ENCODE measurements at places on chromosomes 2 and 18.

DNA sequence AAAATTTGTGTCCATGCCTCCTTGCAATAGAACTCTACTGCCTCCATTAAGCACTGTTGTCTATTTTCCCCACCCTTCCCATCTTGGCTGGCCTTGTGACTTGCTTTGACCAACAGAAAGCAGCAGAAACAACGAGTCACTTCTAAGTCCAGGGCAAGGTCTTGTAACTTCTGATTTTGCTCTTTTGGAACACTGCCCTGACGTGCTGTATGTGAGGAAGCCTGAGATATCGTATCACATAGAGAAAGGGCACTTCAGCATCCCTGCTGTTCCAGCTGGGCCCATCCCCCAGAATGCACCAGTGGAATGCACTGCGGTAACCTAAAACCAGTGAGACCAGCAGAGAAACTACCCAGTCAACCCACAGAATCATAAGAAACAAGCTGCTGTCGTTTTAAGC, 28.1 kb downstream of the NCKAP1 start:
- peak; percentile 19 for DNase-seq

DNA sequence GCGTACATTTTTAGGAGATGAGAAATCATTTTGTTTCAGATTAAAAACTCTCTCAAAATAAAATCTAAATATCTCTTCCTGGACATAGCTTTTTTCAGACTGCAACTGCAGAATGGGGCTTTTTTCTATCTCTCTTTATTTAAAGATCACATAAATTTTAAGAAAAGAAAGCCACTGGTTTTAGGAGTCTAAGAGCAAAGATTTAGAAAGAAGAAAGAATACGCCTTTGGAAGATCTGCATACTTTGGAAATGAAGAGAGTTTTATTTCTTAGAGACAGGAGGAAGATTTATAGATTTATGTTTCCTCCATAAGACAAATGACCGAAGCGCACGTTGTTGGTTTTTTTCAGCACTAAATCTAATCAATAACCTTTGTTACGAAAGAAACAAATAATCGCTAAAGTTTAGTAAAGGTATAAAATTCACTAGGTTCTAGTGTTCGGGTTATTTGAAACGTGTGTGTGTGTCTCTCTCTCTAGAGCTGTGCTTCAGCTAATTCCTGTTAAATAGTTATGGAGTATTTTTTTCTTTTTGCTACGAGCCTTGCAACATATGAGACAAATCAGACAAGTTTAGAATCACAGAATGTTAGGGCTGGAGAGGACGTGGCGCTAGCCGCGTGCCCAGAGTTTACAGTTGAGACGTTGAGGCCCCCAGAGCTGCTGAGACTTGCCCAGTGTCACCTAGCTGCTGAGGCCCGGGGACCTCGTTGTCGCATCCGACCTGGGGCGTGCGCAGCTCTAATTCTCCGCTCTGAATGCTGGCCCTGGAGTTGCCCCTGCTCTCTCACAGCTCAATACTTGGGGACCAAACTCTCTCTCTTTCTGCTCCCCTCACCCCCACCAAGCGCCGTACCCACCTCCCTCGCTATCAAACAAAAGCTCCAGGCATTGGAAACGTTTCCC, 69.9 kb downstream of the CTAGE1 start:
- DNase-seq = no peak

GRCh38 chr18:3499501-3499900, 49.5 kb downstream of the TGIF1 start:
- no peak for DNase-seq

DNA sequence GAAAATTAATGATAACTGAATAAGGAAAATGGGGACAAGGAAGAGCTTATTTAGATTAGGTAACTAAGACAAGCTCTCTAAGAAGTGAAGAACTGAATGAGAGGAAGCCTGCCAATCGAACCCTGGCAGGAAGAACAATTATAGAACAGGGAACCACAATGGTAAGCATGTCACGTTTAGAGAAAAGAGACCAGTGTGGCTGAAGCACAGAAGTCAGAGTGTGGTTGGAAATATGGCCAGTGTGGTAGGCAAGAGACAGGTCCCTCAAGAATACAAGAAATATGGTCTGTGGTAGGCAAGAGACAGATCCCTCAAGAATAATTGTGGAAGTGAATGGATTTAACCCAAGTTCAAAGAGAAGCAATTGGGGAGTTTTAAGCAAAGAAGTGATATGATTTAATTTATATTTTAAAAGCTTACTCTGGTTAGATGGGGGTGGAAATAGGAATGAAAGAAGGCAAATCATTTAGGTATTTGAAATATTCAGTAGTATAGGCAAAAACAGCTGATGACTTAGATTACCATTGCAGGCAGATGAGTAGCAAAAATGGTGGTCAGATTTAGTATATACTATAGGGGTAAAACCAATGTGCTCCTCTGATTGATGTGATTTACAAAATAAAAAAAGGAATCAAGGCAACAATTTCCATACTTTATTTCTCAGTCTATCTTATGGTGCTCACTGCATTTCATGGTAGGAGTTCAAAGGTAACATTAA, 38.8 kb upstream of the ERMN start:
- DNase-seq = no peak

DNA sequence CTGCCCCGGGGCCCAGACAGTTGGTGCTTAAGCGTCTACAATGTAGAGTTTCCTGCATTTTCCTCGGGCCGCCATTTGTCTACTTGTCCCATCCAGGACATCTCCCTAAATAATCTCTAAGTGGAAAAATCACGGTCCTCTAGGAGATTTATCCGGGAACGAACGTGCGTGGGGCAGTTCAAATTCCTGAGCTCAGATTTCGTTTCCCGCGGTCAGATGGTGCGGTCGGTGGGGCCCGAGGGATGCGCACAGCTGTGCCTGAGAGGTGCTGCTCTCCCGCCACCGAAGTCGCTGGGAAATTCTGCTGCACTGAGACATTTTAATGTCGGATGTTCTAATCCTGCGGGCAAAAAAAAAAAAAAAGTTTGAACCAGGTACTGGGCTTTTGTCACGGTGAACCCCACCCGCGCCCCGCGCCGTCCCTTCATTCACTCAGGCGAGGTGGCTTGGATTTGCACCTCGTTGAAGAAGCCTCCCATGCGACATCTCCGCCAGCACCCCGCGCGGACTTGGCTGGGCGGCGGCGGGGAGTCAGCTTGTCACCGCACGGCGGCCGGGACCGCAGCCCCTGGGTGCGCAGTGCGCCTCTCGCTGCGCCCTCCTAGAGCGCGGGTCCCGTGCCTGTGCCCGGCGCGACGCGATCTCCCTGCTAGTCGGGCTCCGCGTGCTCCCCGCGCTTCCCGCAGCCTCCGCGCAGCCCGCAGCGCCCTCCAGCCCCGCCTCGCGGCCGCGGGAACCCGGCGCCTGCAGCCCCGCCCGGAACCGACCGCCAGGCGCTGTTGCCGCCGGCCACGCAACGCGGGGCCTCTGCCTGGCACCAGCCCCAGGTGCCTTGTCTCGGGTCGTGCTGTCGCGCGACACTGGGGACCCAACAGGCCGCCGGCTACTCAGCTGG, 191.9 kb upstream of the TCF4 start:
- no peak for DNase-seq

DNA sequence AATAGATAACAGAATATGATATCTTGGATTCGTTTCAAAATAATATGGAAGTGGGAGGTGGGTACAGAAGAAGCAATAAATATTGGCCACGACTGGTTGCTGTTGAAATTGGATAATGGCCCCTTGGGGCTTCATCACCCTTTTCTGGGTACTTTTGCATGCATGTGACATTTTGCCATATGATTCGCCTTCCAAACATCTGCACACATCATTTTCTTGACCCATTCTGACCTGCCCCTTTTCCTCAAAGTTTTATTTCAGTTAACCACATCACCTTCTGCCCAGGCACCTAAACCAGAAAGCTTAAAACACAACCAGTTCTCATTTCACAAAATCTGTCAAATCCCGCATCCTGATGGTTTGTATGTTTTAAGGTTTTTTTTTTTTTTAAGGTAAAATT, 116.7 kb upstream of the AGAP1 start:
- DNase-seq = no peak

GRCh38 chr18:41569867-41570266, 385.2 kb upstream of the PIK3C3 start:
- DNase-seq = no peak

- DNase-seq = no peak
Observed at GRCh38 chr2:78068808-78069207, 546.6 kb upstream of the LRRTM4 start.

DNA sequence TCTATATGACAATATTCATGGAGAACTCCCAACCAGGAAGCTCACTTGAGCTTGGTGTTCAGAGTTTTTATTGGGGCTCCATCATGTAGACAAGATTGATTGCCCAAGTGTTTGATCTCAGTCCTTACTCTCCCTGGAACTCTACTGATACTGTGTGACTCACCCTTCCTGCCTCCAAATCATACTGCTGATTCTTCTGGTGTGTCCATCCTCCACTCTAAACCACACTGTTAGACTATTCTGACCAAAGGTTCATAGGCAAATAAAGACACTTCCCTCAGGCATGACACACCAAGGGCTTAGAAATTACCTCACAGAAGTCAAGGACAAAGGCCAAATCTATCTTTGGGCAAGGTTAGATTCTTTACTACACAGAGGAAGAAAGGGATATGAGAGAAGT, 107.9 kb upstream of the CDH20 start:
- no peak for DNase-seq

DNA sequence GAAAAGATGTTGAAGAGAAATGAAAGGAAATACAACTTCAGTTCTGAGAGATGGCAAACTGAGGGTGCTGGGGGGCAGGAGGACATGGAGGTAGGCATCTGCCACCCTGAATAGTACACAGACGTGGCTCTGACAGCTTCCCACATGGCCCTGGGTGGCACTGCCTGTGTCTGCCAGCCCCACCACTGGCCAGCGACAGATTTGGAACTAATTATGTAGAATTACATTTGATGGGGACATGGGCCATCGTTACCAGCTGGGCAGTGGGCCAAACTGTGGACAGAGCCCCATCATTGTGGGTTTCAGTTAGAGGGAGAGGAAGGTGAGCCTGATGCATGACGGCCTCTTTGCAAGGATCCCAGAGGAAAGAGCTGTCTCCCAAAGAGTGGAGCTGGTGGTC, 216.0 kb upstream of the HAAO start:
- DNase-seq = no peak

- peak; percentile 91 for DNase-seq
Observed at GRCh38 chr2:118309946-118310680, 221.8 kb downstream of the INSIG2 start.

DNA sequence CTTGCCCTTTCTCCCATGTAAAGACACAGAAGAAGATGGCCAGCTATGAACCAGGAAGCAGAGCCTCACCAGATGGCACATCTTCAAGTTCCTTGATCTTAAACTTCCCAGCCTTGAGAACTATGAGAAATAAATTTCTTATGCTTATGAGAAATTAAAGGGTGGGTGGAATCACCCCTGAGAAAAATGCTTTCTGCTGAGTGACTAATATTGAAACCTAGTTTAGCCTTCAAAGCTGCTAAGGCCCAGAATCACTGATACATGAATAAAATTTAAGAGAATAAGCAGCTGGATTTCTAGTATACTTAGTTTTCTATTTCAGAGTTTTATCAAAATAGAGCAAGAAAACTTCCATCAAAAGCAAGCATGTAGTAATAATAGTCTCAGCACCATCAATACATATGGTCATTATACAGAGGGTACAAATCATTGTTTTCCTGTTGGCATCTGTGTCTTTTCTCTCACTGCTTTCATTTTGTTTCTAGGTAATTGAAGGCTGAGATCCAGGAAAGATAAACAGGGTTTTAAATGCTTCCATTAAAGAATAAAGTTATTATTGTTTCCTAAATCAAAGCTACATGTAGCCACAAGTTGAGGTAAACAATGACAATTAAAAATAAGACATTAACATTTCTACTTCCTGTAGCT, 53.3 kb upstream of the COL5A2 start:
- no peak for DNase-seq

DNA sequence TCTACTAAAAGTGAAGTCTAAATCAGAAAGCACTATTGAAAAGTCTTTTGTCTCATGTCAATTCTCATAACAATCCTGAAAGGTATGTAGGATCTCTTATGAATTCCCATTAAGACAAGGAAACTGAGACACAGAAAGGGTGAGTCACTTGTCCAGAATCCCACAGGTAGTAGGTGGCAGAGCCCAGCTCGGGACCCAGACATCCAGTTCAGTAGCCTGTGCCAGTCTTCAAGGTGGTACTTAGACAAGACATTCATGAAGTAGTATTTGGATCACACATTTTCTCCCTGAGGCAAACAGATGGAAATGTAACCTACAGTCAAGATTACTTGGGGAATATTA, 14.8 kb upstream of the PARD3B start:
- peak; percentile 59 for DNase-seq

DNA sequence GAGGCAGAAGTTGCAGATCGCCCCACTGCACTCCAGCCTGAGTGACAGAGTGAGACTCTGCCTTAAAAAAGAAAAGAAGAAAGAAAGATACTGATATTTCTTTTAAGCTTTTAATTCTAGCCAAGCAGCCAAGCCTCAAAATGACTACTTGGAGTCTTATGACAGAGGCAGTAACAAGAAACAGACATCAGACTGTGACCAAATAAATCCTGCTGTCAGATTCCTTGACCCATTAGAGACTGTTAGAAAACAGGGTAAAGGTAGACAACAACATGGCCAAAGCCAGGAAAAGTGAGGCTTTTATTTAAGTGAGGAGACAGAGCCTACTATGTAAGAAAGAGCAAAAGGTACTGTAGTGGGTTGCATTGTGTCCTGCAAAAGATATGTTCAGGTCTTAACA, 83.4 kb upstream of the NARS1 start:
- no peak for DNase-seq

GRCh38 chr18:78731016-78731397, 248.6 kb upstream of the SALL3 start:
- DNase-seq = no peak

GRCh38 chr2:10547663-10548376, 99.7 kb upstream of the ODC1 start:
- DNase-seq = no peak

DNA sequence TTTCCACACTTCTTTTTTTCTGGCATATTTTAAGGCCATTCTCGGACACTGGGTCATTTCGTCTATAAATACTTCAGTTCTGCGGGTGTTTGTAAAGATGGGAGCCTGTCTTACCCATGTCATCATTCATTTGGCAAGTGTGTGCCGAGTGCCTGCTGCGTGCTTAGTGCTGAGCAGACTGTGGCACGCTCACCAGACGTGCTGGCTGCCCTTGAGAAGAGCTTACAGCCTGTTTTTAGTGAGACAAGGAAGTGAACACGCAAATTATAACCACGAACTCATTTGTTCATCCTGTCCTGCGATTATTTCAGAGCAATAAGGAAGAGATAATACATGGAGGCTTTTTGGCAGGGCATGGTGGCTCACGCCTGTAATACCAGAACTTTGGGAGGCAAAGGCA, 10.4 kb upstream of the STON1 start:
- no peak for DNase-seq

GRCh38 chr18:70636991-70637390, 348.1 kb downstream of the SOCS6 start:
- no peak for DNase-seq

GRCh38 chr2:99480390-99480789, 9.4 kb downstream of the REV1 start:
- DNase-seq = no peak

- DNase-seq = no peak
Observed at GRCh38 chr2:29544917-29545316, 376.5 kb downstream of the ALK start.

GRCh38 chr2:1091895-1092585, 141.4 kb downstream of the SNTG2 start:
- no peak for DNase-seq

Measured in NCI-H524 treated with DMSO at 0.1 percent for 48 hours (cell line).